Psoas muscle (tissue), 8 donors: ENCODE measurements at places on chromosomes 2 and 18.

DNA sequence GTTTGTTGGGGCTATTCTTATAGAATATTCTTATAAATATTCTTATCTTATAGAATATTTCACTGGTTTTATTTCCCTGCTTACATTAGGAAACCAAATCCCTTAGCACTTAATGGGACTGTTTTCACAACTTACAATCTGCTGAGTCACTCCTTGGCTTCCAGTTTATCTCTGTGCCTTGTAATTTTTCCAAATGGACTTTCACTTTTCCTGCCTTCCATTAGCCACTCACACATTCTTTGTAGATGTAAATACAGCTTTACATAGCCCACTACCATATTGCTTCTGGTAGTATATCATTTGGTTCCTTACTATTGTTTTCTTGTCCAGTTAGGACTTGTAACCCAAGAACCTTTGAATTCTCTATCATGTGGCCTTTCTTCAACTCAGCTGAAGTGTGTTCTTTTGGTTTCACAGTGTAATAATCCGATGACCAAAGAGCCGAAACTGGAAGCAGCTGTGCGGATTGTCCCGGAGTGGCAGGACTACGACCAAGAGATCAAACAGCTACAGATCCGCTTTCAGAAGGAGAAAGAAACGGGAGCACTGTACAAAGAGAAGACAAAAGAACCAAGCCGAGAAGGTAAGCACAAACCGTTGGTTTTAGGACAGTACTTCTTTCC lies 96.1 kb downstream of the UGGT1 start:
- H3K27me3 ChIP-seq = no peaks in the 10 kb centered on the region
- H3K4me1 ChIP-seq = peaks cover 22% of the 10 kb centered on the region
- H3K27ac ChIP-seq = peak overlapping the region; percentile 85
- H3K36me3 ChIP-seq = peaks cover 51% of the 10 kb centered on the region

DNA sequence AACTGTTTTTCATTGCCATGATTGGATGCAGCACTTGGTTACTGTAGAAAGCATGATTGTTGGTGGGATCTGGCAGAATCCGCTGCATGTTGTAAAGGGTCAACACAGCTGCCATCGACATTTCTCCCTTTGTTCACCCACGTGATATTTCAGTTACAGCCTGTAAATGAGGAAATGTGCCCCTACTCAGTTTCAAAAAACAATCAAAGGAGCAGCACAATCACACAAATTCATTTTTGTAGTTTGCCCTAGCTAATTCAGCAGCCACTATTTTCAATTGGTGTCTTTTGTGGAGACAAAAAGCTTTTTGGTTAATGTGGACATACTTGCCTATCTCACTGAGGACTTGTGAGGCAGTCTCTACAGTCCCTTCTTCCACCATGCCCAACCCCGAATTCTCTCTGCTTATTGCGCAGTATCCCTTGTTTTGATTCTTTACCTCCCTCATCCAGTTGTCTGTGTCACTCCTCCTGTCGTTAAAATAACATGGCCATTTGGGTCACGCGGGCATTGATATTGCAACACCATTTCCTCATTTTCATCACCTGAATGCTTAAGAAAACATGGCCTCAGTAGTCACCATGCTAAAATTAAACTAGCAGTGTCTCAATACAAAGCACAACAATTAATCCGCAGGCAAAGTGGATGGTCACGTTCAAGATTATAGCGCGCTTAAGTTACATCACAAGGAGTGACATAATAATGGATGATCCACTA lies 6.4 kb upstream of the PROC start:
- no peak for DNase-seq
- peak overlapping the region; percentile 46 for H3K4me3 ChIP-seq
- H3K27me3 ChIP-seq = no peaks in the 10 kb centered on the region

- no peak overlapping the region for H3K27ac ChIP-seq
- no peaks in the 10 kb centered on the region for H3K27me3 ChIP-seq
- no peaks in the 10 kb centered on the region for H3K4me1 ChIP-seq
- no peak overlapping the region for H3K4me3 ChIP-seq
Observed at GRCh38 chr18:79185648-79186047, 116.5 kb downstream of the ATP9B start.

DNA sequence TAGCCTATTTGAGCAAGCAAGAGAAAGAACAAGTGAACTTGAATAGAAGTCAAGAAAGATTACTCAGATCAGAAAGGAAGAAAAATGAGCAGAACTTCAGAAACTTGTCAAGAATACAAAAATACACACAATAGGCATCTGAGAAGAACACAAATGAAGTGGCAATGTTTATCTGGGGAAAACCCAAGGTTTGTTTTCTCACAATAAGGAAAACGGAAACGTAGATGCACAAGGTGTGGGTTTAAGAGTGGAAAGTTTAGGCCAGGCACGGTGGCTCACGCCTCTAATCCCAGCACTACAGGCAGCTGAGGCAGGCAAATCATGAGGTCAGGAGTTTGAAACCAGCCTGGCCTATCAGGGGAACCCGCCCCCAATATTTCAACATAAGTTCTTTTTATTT lies 159.5 kb upstream of the GYPC start:
- no peak overlapping the region for H3K27ac ChIP-seq
- no peaks in the 10 kb centered on the region for H3K4me1 ChIP-seq
- no peak for DNase-seq
- H3K4me3 ChIP-seq = no peak overlapping the region

DNA sequence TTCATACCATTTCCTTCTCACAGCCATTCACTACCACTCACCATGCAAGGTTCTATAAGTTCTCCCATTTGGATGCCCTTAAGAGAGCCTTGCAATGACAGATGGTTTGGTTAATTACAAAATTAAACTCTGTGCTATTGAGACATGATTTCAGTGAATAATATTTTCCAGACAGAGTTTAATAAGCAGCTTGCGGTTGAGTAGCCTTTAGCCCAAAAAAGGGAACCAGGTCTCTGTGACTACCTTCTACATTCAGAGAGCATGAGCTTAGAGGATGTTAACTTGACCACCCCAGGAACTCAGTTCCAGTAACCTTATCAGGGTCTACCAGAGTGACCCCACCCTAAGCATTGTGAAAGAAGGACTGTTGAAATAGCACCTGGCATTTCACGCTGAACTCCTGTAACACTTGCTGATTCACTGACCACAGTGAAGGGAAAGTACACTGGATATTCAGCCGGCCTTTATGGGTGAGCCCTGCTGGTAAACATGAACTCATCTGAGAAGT lies 1173.1 kb upstream of the ZEB2 start:
- DNase-seq = no peak
- no peak overlapping the region for H3K4me3 ChIP-seq
- no peak overlapping the region for H3K27ac ChIP-seq
- no peaks in the 10 kb centered on the region for H3K27me3 ChIP-seq

DNA sequence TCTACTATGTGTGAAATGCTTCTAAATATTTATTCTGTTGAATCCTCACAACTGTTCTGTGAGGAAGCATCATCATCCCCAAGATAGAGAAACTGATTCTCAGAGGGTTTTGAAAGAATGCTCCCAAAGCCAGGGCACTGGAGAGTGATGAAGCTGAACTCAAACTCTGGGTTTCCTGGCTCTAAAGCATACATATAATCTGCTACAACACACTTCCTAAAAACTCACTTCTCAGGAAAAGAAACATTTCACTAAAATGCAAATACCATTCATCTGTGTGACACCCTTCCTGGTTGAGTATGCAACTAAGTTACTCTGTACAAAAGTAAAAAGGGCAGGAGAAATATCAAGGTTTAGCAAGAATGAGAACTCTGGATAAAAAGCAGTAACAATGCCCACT lies 58.6 kb downstream of the GRB14 start:
- no peaks in the 10 kb centered on the region for H3K36me3 ChIP-seq
- no peak for DNase-seq
- peaks cover 6% of the 10 kb centered on the region for H3K4me1 ChIP-seq
- H3K27me3 ChIP-seq = no peaks in the 10 kb centered on the region
- no peak overlapping the region for H3K27ac ChIP-seq
- no peak overlapping the region for H3K4me3 ChIP-seq

- no peaks in the 10 kb centered on the region for H3K27me3 ChIP-seq
- no peak overlapping the region for H3K27ac ChIP-seq
- no peaks in the 10 kb centered on the region for H3K36me3 ChIP-seq
- no peaks in the 10 kb centered on the region for H3K4me1 ChIP-seq
- DNase-seq = no peak
Observed at GRCh38 chr2:152189622-152190495, 14.3 kb upstream of the STAM2 start.

GRCh38 chr2:239828192-239828972 lies 196.8 kb downstream of the NDUFA10 start:
- no peak for DNase-seq
- H3K4me1 ChIP-seq = no peaks in the 10 kb centered on the region
- no peaks in the 10 kb centered on the region for H3K27me3 ChIP-seq
- H3K36me3 ChIP-seq = no peaks in the 10 kb centered on the region
- no peak overlapping the region for H3K27ac ChIP-seq

- no peaks in the 10 kb centered on the region for H3K4me1 ChIP-seq
- no peak overlapping the region for H3K4me3 ChIP-seq
- H3K27me3 ChIP-seq = no peaks in the 10 kb centered on the region
- H3K27ac ChIP-seq = no peak overlapping the region
- no peak for DNase-seq
- no peaks in the 10 kb centered on the region for H3K36me3 ChIP-seq
Observed at GRCh38 chr2:4553241-4553640, 849.9 kb downstream of the DCDC2C start.

DNA sequence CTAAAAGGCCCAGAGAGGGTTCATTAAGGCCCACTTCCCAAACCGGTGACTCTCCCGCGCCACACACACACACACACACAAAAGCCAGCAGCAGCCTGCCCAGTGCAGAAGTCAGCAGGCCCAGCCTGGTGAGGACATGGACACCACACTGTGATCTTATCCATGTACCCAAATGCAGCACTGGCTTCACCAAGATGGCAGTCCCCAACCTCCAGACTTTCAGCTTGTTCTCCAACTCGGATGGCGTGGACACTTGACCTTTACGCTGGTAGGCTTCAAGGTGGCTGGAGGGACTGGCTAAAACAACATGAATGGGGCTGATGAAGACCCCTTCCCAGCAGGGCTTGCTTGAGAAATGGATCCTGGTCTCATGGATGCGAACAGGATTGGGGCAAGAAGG lies 50.4 kb downstream of the TNS1 start:
- no peaks in the 10 kb centered on the region for H3K36me3 ChIP-seq
- no peaks in the 10 kb centered on the region for H3K27me3 ChIP-seq
- H3K4me1 ChIP-seq = peaks cover 39% of the 10 kb centered on the region
- no peak overlapping the region for H3K4me3 ChIP-seq
- DNase-seq = no peak
